GM23248 (cell line): ENCODE measurements at places on chromosomes 2 and 18.
A peak's percentile ranks its signal among the peaks of the same experiment; 100 is the strongest.

- DNase-seq, result peak; percentile 22
These were observed 26.7 kb downstream of the POLI start for GRCh38 chr18:54296062-54296461.

DNA sequence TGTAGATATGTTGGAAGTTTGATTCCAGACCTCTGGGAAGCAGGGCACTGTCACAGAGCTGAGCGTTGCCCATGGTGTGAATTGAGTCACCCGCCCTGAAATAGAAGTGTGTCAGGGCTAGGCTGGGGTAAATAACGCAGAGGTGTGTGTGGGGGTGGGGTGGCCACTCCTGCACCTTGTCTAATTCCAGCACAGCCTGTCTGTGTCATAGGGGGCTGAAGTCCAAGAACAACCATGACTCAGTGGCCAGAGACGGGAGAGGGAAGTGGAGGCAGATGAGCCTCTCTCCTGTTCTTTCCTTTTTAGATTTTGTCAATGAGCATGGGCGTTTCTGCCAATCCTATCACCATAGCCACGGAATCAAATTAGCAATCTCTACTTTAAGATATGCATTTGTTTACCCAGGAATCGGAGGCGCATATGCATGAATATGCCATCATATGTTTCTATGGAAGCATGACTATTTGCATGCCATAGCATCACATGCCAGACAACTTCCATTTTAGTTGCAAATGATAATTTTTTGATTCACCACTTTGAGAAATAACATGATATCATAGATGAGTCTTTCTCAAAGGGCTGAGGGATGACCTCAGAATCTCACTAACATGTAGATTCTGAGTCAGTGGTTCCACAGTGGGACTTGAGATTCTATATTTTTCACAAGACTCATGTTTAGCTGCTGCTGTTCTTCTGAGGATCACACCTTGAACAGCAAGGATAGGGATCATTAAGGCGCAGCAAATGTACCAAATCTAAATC is 852.9 kb downstream of the DCDC2C start:
- DNase-seq, result no peak

GRCh38 chr18:70321616-70322015 is 32.8 kb downstream of the SOCS6 start:
- DNase-seq, result no peak

- DNase-seq, result no peak
These were observed 19.1 kb downstream of the IAH1 start for GRCh38 chr2:9493478-9493877.

DNA sequence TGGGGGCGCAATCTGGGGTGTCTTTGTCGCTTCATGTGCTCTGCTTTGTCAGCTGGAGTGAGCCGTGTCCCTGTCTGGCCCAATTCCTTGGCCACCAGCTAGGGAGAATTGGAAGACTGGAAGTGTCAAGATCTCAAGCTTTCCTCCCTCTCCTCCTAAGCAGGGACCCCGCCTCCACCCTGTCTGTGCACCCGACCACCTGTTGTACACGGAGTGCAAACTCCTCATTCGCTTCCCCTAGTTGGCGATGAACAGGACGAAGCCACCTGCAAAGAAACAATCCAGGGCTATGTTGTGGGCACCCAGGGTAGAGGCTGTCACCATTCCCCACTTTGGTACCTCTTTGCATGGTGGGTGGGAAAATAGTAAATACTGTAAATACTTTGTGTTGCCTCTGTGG is 1.7 kb upstream of the DQX1 start:
- DNase-seq, result no peak

DNA sequence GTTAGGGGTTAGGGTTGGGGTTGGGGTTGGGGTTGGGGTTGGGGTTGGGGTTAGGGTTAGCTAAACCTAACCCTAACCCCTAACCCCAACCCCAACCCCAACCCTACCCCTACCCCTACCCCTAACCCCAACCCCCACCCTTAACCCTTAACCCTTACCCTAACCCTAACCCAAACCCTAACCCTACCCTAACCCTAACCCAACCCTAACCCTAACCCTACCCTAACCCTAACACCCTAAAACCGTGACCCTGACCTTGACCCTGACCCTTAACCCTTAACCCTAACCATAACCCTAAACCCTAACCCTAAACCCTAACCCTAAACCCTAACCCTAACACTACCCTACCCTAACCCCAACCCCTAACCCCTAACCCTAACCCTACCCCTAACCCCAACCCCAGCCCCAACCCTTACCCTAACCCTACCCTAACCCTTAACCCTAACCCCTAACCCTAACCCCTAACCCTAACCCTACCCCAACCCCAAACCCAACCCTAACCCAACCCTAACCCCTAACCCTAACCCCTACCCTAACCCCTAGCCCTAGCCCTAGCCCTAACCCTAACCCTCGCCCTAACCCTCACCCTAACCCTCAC is 24.1 kb upstream of the RABL2A start:
- DNase-seq, result no peak

DNA sequence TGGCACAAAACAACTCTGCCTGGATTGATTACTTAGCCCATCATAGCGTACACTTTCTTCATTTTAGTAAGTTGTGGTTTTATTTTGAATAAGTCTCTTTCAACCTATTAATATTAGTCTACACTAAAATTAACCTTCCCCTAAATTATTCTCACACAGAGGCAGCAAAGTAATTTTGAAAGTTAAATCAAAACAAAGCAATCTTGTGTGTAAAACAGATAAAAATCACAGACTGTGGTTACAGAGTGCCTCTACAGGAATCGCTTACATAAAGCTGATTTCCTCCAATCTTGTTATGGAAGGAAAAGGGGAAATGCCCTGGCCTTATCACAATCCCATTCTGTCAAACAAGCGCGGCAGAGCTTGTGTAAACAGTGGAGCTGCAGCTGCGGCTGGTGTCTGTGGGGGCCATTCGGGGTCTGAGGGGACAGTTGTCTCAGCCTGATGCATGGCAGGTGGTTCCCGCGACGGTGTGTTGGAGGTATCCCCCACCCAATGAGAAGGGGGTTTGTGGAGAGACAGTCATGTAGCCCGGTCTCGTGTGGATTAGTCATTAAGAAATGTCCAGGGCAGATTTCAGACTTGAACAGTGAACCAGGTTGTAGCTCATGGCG is 42.1 kb downstream of the BCL2L11 start:
- no peak for DNase-seq

- no peak for DNase-seq
These were observed 361.2 kb upstream of the GALNT5 start for GRCh38 chr2:156896294-156896693.

DNA sequence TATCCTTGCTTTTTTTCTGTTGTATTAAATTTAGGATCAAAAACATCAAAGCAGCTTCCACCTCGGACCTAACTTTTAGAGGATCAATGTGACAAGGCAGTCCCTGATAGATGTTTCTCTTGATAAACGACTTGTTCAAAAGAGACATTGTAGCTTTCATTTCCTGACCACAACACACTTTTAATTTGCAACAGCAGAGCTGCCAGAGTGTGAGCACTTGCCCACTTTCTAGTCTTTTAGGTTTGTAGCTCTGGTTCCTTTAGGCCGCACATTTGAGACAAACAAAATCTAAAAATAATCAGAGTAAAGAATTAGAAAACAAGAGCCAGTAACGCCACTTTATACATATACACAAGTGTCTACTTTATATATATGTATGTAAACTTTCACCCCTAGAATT is 3.1 kb downstream of the FIGN start:
- DNase-seq, result peak; percentile 45

DNA sequence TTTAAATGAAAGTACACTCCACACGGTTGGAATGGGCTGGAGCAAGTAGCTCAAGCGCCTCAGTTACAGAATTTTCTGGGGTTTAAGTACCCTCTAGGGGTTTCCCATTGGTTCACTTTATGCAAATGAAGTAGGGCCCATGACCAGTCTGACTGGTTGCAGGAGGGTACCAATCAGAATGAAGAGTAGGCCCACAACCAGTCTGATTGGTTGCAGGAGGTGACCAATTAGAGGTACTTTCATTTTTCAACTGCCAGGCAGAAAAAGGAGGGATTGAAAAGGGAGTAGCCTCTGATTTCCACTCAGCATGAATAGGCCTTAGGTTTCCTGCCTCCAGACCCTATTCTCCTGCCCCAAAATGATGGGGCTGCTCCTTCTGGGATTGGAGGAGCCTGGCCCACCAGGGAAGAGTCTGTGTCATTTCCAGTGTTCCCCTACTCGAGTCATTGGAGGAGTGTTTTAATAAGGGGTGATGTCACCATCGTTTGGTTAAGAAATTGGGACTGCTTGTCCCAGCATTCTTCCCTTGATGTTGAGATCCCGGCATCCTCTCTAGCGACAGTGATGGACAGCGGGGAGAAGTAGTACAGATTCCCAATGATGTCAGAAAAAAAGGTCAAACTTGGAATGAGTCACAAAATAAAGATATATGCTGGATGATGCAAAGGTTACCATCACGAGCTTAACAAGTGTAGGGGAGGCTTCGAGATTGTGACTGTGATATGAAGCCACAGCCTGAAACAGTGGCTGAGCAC is 210.4 kb downstream of the SH3BP4 start:
- DNase-seq, result peak; percentile 37

DNA sequence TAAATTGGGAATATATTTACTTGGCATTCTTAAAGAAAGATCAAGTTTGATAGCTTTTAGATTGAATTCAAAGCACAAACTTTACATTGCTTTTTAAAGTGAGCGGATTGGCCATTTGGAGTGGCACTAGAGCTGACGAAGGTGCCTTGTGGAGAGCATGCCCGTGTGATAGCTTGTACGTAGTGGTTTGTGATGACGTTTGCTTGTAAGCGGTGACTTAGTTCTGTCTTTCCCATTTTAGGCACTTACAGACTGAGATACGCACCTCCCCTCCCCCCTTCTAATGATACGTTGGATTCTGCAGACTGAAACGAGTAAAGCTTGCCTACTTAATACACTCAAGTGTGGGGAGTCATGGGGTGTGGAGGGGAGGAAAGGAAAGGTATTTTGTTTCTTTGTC is 53.4 kb downstream of the ZCCHC2 start:
- DNase-seq, result no peak

DNA sequence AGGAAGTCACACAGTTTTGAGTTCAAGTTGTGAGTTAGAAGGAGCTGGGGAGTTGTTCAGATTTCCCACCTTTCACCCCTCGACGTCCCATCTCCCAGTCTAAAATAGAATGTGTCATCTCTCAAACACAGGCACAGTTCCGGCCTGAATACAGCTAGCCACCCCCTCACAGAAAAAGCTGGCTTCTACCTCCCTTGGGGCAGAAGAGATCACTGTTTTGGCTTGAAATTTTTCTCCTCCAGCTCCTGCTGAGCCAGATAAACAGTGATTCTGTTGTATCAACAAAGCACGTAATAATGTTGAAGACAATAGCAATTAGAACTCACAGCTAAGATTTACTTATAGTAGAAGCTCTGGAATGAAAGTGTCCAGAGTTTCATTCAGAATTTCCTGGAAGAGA is 74.7 kb downstream of the KIAA2012 start:
- peak; percentile 79 for DNase-seq

- no peak for DNase-seq
These were observed 56.9 kb downstream of the SETBP1 start for GRCh38 chr18:44737623-44738022.

GRCh38 chr18:76806301-76806700 is 16.1 kb upstream of the ZNF236 start:
- DNase-seq, result no peak

- no peak for DNase-seq
These were observed 71.0 kb upstream of the DAPL1 start for GRCh38 chr2:158723921-158724802.

DNA sequence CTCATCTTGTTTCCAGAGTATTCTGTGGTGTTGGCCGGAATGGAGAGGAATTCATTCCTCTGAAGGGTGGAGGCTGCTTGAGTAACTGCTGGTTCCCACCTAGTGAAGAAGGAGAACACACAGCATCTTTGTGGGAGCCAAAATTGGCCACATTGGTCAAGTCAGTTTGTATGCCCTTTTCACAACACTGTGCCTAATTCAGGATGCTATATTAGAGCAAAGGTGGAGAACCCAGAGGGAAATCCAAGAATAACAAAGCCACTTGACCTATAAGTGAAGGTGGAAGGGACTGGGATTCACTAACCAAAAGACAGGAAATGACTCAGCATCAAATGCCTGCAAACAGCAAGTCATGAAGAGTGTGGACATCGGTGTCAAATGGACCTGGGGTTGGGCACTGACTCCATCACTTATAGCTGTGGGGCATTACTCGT is 27.3 kb upstream of the MLPH start:
- peak; percentile 91 for DNase-seq

DNA sequence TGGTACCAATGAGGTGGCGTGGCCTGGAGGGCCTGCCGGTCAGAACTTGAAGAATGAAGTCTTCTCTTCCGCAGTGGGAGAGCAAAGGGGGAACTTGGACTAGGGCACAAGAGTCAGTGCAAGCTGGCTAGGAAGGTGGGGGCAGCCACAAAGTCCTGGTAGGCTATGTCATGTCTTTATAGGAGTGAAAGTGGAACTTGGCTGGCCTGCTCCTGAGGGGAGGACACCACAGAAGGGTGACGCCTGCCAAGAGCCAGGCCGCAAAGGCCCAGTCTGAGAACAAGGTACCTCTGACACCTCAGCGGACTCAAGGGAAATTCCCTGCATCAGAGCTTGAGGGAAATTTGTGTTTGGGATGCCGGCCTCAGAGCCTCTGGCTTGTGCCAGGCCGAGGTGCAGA is 32.2 kb upstream of the MAP3K20 start:
- DNase-seq, result no peak

- DNase-seq, result no peak
These were observed 28.4 kb downstream of the FAM98A start for GRCh38 chr2:33570681-33571080.

DNA sequence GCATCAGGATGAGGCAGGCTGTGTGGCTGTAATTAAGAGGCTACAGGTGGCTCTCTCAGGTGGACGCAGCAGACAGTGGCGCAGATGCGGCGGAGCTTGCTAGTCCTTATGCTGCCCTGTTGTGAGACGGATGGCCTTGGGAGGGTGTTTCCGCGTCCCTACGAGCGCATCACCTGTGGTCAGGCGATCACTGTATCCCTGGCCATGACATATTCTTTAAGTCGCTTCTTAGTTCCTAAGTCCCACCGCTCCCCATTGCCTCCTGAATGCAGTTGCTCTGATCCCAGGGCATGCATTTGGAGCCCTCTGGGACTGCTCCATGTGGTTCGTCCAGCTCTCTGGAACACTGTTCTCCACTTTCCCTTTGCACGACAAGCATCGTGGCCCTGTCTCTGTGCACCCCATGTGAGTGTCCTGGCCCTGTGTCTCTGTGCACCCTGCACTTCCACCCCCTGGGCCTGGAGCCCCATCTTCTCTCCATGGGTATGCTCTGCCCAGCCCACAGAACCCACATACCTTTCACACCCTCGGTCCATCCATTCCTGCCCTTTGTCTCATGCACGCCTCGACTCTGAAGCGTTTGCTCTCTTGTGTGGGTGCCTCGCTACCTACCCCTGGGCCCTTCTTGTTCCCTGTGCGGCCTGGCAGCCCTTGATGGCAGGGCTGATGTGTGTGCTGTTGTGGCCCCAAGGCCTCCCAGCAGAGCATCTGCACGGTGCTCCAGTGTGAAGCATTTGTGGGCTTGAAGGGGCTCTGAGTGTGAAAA is 74.4 kb downstream of the SH3RF3 start:
- no peak for DNase-seq
